ENCODE measurements at places on chromosomes 1 and 21.

DNA sequence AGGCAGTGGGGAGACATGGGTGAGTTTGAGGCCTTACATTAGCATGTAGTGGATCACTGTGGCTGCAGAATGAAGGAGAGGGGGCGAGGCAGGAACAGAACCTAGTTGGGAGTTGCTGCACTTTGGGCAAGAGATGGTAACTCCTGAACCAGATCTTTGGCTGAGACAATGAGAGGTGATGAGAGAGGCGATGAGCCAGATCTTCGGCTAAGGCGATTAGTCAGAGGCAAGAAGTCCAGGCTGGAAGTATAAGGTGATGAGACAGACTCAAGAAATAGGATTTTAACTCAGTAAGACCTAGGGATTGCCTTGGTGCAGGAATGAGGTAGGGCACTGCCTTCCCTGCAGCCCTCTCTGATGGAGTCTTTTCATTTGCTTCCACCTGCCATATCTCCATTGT, 9.1 kb upstream of the ARTN start:
- DNase-seq: no peak

- DNase-seq: no peak
Measured at GRCh38 chr1:246579818-246580217, 13.6 kb downstream of the CNST start.

- DNase-seq: no peak
Measured at GRCh38 chr1:165352442-165353293, 3.8 kb downstream of the LMX1A start.

GRCh38 chr1:86472767-86473166, 4.0 kb downstream of the CLCA1 start:
- DNase-seq: no peak

DNA sequence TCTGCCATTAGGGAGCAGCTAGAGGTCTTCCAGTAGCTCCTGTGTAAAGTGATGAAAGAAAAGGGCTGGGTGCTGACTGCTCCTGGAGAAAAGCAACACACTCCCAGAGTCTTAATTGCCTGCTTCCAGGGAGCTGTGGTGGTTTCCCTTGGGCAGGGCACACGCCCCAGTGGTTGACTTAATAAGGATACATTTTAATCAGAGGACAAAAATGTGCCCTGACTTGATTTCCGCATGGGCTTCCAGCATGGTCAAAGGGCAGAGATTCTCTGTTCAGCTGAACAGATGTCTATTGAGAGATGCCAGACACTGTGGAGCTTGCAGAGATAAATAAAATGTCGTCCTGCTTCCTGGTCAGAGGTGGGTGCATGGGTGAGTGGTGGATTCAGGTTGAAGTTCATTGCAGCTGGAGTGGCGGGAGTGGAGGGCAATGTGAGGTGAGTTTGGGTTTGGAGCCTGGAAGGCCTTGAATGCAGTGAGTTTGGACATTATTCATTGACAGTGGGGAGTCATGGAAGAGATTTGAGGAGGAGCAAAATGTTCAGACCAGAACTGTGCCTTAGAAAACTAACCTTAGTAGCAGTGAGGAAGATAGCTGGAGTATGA, 16.0 kb downstream of the QSOX1 start:
- no peak for DNase-seq

GRCh38 chr1:236854605-236854983, 59.5 kb downstream of the MTR start:
- no peak for DNase-seq

GRCh38 chr1:78136680-78137079, 90.9 kb downstream of the GIPC2 start:
- no peak for DNase-seq

DNA sequence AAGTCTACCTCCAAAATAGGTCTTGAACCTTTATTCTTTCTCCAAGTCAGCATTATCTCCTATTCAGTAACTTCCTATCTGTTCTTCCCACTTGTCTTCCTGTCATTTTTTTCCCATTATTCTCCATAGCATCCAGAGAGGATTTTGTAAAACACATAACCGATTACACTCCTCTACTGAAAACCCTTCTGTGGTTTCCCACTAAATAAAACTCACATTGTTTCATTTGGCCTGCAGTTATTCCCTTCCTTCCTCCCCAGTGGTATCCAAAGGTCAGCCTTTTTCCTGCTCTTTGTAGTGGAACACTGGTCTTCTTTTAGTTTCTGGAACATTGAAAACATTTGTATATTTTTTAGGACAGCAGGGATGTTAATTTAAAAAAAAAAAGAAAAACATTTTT, 266.0 kb downstream of the GPR52 start:
- no peak for DNase-seq

DNA sequence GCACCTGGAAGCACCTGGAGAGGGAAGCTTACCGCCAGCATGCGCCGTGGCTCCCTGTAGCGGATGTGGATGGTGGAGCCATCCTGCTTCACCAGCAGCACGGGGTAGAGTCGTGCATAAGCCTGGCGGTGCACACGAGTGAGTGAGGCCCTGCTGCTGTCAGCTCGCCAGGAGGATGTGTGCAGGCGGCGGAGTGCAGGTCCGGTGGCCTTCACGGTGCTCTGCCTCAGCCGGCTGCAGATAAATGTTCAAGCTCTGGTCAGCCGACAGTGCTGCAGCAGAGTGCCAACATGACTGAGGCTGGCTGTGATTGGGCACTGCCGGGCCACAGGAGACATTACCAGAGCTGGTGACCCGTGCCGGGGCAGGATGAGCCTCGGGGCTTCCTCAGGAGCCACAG, 1.5 kb downstream of the MRPL55 start:
- DNase-seq: no peak

GRCh38 chr1:2625311-2625710, 7.5 kb downstream of the MMEL1 start:
- no peak for DNase-seq

GRCh38 chr1:17023102-17023501, 11.4 kb upstream of the ATP13A2 start:
- DNase-seq: no peak

GRCh38 chr1:17676387-17677060, 78.6 kb upstream of the ACTL8 start:
- no peak for DNase-seq

GRCh38 chr1:107358619-107359327, 217.9 kb downstream of the NTNG1 start:
- DNase-seq: no peak

DNA sequence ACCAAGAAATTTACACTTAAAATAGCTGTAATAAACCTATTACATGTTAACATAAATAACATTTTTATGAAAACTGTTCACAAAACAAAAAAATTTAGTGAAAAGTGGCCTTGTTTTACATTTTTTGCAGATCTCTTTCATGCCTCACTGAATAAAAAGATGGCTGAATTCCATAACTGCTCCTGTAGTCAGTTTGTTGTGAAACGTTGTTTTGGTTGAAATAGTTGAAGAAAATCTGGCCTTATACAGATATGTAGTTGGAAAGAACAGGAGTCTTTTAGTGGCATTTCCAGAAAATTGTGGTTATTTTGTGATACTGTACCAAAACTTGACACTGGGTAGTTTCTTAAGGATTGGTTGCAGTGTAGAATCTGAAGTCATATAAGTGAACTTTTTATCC, 18.1 kb downstream of the ITSN1 start:
- no peak for DNase-seq

- no peak for DNase-seq
Measured at GRCh38 chr1:45260244-45260643, 53.8 kb upstream of the ZSWIM5 start.

Data from stimulated activated CD8-positive, alpha-beta memory T cell treated with anti-CD3 and anti-CD28 coated beads, Interleukin-15, amount 100 ng/mL, for 48 hours (primary cell).